Muscle of leg (tissue), 16 donors: ENCODE measurements at places on chromosomes 13 and 19. TPM values are rescaled to one million over a fixed set of nuclear protein-coding genes. Genes with fewer than 3 reads are reported as not detected.
A peak's percentile ranks its signal among the peaks of the same experiment; 100 is the strongest.

The PINLYP gene
- 5.0 TPM for total RNA-seq

GRCh38 chr13:99564386-99564785, 63.1 kb downstream of the TM9SF2 start:
- no peak for DNase-seq
- H3K27ac ChIP-seq, result no peak overlapping the region
- H3K27me3 ChIP-seq, result no peaks in the 10 kb centered on the region
- H3K36me3 ChIP-seq, result peaks cover 16% of the 10 kb centered on the region
- H3K4me3 ChIP-seq, result no peak overlapping the region
- H3K4me1 ChIP-seq, result no peaks in the 10 kb centered on the region

- H3K36me3 ChIP-seq, result no peaks in the 10 kb centered on the region
- peaks cover 10% of the 10 kb centered on the region for H3K4me1 ChIP-seq
- no peak overlapping the region for H3K4me3 ChIP-seq
- no peak overlapping the region for H3K27ac ChIP-seq
- H3K27me3 ChIP-seq, result peaks cover 12% of the 10 kb centered on the region
Observed at GRCh38 chr13:110817143-110817542, 97.7 kb downstream of the ANKRD10 start.

The PDS5B gene
- 41.5 TPM for total RNA-seq

DNA sequence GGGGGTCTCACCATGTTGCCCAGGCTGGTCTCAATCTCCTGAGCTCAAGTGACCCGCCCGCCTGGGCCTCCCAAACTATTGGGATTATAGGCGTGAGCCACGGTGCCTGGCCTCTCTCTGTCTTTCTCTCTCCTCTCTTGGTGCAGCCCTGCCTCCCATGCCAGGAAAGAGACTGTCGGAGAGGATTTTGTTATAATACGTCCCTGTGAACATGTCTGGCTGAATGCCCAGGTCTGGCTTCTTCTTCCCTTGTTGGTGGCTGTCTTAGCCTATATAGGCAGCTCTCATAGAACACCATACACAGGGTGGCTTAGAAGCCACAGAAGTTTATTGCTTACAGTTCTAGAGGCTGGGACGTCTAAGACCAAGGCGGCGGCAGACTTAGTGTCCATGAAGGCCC, 46.4 kb downstream of the PEX11G start:
- H3K27ac ChIP-seq, result no peak overlapping the region
- peak; percentile 66 for DNase-seq
- no peaks in the 10 kb centered on the region for H3K4me1 ChIP-seq
- no peaks in the 10 kb centered on the region for H3K27me3 ChIP-seq
- H3K4me3 ChIP-seq, result no peak overlapping the region
